ENCODE measurements at places on chromosomes 16 and 17.
A peak's percentile ranks its signal among the peaks of the same experiment; 100 is the strongest.

- no peak for DNase-seq
These were observed 7.6 kb downstream of the CCDC57 start for GRCh38 chr17:82204831-82205719.

GRCh38 chr17:81054881-81055370, 20.0 kb downstream of the BAIAP2 start:
- no peak for DNase-seq

- DNase-seq: no peak
These were observed 299.6 kb downstream of the MAP2K4 start for GRCh38 chr17:12320286-12320685.

GRCh38 chr17:5695480-5695879, 111.2 kb upstream of the NLRP1 start:
- no peak for DNase-seq

DNA sequence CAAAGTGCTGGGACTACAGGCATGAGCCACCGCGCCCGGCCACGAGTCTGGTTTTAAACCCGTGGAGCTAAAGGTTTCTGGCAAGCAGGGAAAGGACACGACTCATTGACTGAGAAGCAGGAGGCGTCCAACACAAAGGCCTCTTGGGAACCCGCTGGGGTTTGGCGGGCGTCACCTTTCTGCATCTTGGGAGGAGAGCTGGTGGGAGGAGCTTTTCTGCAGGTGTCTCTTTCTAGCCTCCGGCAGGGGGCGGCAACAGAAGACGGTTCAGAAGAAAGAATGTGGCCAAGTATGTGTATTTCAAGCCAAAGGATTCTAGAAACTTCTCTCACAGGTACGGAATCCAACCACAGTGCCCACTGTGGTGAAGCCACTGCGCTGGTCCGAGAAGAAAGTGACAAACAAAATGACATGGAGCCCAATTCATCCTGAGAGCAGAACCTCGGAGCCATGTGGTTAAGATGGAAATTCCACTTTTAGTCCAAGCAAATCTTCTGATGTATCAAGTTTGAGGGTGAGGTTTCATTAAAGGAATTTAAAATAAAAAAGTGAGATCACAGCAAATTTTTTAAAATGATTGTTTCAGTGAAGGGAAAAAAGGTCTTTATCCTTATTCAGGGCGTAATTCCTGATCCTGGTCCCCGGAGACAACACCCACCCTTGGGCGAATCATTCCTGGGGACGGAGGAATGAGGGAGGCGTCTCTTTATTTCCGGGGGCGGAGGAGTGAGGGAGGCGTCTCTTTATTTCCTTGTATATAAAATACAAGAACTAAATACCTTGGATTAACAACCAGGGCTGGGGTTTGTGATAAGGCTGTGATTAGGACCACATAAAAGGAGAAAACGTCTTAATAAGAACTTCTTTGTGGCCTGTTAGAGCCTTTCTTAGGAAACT, 97.6 kb downstream of the MRM3 start:
- DNase-seq: peak; percentile 39

- DNase-seq: no peak
These were observed 5.6 kb downstream of the FAM171A2 start for GRCh38 chr17:44358066-44358465.

DNA sequence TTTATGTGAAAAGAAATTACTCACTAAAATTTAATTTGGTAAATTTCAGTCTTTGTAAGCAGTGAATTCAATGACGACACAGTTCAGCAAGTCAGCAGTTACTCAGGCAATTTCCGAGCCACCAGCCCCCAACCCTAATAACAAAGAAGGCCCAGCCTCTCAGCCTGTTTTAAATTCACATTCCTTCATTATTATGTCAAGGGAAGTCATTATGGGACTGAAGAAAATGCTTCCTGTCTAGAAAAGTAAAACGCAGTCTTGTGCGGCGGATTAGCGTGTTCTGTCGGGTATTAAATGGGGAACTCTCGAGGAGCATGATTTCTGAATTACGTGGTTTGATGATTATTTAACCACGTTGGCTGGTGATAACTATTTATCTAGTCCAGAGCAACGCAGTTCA, 177.6 kb downstream of the AIPL1 start:
- no peak for DNase-seq

DNA sequence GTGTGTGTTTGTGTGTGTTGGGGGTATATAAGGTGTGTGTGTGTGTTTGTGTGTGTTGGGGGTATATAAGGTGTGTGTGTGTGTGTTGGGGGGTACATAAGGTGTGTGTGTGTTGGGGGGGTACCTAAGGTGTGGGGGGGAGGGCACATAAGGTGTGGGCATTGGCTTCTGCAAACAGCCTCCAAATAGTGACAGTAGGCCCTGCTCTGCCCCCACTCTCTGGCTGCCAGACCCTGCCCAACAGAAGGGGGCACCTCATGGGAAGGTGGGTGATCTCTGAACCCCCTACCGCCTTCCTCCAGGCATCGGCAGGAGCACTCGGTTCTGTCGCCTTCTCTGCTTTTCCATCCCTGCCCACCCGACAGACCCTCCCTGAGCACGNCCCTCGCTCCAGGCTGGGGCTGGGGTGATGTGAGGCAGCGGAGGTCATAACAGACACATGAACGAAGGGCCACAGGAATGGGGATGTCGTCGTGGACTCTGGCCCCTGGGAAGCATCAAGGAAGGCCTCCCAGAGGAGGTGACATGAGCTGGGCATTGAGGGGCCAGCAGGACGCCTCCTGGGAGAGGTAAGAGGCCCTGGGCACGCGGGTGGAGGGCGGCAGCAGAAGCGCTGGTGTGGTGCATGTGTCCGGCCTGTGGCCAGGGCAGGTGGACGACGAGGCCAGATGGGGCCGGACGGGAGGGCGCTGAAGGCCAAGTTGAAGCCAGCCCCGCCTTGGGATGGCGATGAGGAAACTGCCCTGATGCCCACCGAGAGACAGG, 136.6 kb upstream of the RPH3AL start:
- DNase-seq: no peak

- DNase-seq: peak; percentile 61
These were observed at the start of gene ZFP3 for GRCh38 chr17:5078106-5079028. ZFP3 (plus strand) TSS chr17:5078467; CDS start chr17:5091505, 13,038 bp downstream.

- no peak for DNase-seq
These were observed 12.6 kb upstream of the ASGR1 start for GRCh38 chr17:7191571-7192270.

GRCh38 chr17:40916366-40916765, 21.1 kb downstream of the KRT23 start:
- no peak for DNase-seq

DNA sequence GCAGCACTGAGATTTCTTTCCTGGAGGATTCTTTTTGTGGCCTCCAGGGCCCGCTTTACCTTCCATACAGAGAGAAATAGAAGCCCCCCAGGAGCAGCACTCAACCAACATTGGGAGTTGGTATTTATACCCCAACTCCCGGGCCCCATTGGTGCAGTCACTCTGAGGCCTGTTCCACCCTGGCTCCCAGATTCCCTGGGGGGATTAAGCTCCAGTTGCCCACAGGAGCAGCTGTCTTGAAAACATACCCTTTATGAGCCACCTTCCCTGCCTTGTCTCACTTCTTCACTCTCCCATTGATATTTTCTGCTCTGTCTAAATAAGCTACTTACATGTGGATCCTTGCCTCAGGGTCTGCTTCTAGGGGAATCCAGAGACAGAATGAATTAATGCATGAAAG, 167.8 kb downstream of the KATNIP start:
- DNase-seq: no peak

DNA sequence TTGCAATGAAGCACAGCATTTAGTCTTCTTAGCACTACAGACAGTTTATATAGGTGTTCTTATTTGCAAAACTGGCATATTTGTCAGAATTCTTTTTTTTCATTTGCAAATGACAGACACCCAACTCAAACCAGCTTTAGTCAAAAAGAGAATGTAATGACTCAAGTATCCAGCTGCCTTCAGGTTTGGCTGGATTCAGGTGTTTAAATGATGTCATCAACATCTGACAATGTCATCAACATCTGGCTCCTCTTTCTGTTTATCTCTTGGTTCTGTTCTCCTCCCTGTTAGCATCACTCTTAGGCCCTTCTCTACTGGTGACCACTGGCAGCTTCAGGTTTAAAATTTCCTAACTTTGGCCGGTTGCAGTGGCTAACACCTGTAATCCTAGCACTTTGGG, 18.9 kb downstream of the TMC5 start:
- DNase-seq: no peak

DNA sequence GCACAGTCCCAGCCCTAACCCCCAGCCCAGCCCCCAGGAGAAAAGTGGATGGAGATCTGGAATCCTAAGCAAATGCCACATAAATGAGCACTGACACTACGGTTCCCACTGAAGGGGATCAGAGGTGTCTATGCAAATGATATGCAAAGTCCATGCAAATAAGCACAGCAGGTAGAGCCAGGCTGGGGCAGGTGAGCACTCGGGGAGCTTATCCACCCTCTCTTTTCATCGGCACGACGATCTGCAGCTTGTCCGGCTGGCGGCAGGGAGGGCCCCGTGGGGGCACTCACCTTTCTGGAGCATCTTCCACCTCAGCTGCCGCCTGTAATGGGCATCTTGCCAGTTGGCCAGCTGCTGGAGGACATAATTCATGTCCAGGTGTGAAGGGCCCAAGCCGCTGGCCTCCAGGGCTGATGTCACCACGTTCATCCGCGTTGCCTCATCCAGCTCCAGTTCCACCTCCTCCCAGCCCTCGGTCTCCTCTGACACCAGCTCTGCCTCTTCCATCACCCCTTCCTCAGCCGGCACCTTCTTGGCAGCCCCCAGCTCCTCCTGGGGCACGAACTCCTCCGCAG, 9.9 kb downstream of the HAP1 start:
- no peak for DNase-seq

GRCh38 chr16:2937170-2937569, 25.4 kb downstream of the FLYWCH1 start:
- no peak for DNase-seq

DNA sequence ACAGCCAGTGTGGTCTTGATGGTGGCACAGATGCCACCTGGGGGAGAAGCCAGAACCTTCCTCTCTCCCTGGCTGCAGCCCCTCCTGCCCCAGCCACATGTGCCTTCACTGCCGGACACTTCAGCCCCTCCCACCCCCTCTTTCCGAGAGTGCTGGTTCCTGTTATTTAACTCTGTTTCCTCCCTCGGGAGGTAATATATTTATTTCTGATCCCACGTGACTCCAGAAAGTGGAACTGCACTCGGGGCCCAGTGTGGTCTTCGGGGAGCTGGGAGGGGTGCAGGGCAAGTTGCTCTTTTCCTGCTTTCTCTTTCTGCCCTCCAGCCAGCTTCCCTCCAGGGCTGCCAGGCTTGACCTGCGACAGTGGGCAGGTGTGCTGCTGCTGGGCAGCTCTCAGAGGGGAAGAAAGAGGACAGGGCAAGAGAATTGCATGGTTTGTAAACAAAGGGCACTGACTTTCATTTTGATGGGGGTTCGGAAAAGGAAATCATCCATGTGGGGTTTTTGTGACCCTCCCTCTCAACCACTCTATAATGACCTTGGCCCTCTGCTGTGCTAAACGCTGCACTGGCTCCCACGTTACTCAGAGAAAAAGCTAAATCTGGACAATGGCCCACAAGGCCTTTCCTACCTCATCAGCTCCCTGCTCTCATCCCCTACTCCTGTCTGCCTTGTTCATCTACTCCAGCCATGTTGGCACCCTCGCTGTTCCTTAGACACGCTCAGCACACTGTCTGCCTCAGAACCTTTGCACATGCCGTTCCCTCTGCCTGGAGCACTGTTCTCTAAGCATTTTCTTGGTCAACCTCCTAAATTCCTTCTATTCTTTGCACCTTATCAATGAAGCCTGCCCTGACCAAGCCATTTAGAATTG, 8.2 kb upstream of the CIITA start:
- no peak for DNase-seq

- no peak for DNase-seq
These were observed 35.7 kb upstream of the DHRS7B start for GRCh38 chr17:21090902-21091618.

DNA sequence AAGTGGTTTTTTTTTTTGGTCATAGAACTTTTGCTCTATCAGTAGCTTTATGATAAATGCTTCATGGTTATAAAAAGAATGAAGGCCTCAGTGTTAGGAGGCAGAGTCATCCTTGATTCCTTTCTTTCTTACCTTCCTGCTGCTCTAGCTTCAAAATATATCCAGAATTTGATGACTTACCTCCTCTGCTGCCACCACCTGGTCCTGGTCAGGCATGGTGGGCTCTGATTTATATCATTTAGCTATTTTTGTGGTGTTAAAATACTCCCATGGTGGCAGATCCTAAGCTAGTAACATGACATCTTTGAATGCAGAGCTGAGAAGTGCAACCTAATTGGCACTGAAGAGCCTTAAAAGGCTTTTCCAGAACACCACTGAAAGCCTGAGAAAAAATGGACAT, 508.8 kb upstream of the CDH8 start:
- DNase-seq: no peak

Data from stimulated activated CD4-positive, alpha-beta T cell treated with anti-CD3 and anti-CD28 coated beads, TNF-alpha, amount 100 ng/mL, for 4 hours (primary cell).